AG08395 (cell line): ENCODE measurements at places on chromosomes 4 and X.

GRCh38 chr4:94534401-94535312, 82.9 kb downstream of the PDLIM5 start:
- DNase-seq: no peak

DNA sequence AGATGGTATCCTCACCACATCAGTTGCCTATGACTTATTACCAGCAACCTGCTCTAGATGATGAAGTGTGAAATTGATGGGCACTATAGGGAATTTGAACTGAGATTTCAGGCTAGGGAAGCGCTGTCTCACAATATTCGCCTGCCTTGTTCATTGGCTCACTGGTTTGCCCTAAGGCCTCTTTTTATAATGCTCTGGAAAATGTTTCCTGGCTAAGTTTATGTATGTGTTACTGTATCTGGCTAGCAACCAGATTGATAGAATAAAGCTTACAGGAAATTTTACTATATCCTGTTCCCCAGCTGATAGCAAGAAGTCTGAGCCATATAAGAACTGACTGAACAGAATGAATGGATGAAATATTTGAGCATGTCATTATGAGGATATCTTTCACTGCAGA, 71.6 kb downstream of the GSTCD start:
- DNase-seq: no peak

GRCh38 chr4:183402771-183403170, 41.7 kb upstream of the CDKN2AIP start:
- DNase-seq: no peak

GRCh38 chr4:38665551-38666411, 1.8 kb downstream of the KLF3 start:
- DNase-seq: no peak

DNA sequence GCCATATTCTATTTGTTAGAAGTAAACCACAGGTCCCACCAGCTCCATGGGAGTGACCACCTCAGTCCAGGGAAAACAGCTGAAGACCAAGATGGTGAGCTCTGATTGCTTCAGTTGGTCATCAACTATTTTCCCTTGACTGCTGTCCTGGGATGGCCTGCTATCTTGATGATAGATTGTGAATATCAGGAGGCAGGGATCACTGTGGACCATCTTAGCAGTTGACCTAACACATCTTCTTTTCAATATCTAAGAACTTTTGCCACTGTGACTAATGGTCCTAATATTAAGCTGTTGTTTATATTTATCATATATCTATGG, 16.1 kb downstream of the TLR8 start:
- no peak for DNase-seq

DNA sequence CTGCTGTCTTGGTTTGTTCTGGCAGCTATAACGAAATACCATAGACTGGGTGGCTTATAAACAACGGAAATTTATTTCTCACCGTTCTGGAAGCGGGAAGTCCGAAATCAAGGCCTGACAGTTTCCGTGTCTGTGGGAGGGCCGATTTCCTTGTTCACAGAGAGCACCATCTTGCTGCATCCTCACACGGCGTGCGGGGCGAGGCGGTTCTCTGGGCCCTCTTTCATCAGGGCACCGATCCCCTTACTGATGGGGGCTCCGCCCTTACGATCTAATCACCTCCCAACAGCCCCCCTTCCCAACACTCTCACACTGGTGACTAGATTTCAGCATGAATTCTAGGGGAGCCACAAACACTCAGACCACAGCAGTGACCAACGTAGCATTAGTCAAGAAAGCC, 578.3 kb upstream of the FAT1 start:
- no peak for DNase-seq

GRCh38 chr4:141463678-141464077, 172.7 kb upstream of the IL15 start:
- no peak for DNase-seq

- no peak for DNase-seq
Observed at GRCh38 chr4:38939165-38939564, 71.6 kb downstream of the FAM114A1 start.

- DNase-seq: peak; percentile 72
Observed at GRCh38 chrX:47200385-47201150, 6.9 kb downstream of the UBA1 start.

- DNase-seq: no peak
Observed at GRCh38 chr4:126753592-126753991, 879.2 kb upstream of the INTU start.

- no peak for DNase-seq
Observed at GRCh38 chr4:22019676-22020075, 71.1 kb upstream of the KCNIP4 start.

- DNase-seq: no peak
Observed at GRCh38 chr4:5164221-5164912, 113.1 kb downstream of the STK32B start.

- no peak for DNase-seq
Observed at GRCh38 chr4:73230865-73231517, 27.6 kb downstream of the ANKRD17 start.

GRCh38 chr4:157143369-157143768, 67.4 kb downstream of the GLRB start:
- DNase-seq: peak; percentile 4

DNA sequence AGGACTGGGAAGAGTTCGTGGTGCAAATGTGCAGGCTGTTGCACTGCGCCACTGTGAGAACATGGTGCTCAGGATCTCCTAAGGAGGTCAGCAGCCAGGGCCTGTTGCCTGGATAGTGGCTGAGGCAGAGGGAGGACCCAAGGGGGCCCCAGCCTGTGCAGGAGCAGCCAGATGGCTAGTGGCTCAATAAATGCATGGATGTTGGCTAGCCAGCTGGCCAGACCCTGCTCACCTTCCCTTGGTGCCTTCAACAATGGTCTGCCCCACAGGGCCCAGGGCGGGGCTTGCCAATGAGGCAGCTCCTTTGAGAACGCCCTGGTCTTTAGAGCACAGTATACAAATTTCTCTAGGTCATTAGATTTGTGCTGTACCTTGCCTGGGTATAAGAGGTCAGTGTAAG, 67.4 kb downstream of the TNIP2 start:
- DNase-seq: no peak

DNA sequence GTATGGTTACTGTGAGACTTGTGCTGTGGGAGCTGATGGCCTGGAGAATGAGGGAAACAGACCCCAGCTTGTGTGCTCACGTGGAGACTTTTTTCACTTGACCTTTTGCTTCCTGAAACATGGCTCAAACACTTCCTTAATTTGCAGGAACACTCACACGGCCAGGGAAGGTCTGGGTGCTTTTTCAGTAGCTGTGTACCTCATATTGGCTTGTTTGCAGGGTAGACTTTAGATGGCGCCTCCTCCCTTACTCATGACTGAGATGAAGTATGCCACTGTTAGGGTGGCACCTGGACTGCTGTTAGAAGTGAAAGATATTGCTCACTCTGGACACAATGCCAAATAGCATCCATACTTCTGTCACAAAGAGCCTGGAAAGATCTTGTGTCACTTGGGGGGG, 75.7 kb upstream of the WDR1 start:
- peak; percentile 3 for DNase-seq

DNA sequence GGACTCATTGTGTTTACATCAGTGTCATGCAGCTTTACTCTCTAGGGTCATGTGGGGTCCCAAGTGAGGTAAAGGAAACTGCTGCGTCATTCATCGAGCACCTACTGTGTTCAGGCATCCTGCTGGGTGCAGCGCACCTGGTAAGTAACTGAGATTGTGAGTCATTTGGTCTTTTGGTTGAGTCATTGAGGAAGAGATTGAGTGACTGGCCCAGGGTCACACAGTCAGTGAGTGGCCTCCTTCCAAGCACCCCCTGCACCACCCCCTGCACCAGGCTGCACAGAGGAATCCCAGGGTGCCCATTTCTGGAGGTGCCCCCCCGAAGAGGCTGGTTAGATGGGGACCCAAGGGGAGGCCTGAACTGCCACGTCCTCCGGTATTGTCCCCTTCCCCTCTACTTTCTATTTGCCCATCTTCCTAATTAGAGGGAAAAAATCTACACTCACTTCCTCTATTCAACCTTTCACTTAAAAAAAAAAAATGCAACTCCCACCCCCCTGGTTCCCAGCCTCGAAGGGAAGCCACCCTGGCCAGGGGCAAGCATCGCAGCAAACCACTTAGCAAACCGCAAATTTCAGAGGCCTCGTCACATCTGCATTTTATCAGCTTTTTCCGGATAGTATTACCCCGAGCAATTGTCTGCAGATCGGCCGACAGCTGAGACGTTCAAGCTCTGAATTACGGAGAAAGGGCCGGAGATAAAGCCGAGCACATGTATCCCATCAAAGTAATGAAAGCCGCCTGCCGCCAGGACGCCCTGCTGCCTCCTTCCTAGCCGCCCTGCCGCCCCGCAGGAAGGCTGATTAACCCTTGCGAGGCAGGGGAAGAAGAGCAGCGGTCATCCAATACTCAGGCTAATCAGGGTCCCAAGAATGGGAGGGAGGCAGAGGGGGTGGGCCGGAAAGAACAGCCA, 96.3 kb upstream of the MSX1 start:
- peak; percentile 56 for DNase-seq

DNA sequence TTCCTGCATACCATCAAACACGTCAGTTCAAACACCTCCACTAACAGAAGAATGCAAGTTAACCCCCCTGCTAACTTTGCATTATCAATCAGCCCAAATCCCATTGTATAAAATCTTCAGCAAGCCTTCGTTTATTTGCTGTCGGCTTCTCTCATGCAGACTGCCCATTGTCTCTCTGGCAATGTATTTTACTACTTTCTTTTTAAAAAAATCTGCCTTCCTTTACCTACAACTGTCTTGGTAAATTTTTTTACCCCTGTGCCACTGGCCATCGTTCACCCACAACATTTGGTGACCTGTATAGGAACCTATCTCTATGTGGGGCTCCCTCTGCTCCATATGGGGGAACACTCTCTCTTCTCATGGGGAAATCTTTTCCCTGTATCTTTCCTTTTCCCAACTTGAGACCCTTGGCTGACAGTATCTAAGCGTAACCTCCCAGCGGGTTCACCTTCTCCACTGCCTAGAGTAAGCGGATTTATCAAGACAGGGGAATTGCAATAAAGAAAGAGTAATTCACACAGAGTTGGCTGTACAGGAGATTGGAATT, 244.6 kb downstream of the CPXCR1 start:
- DNase-seq: no peak

DNA sequence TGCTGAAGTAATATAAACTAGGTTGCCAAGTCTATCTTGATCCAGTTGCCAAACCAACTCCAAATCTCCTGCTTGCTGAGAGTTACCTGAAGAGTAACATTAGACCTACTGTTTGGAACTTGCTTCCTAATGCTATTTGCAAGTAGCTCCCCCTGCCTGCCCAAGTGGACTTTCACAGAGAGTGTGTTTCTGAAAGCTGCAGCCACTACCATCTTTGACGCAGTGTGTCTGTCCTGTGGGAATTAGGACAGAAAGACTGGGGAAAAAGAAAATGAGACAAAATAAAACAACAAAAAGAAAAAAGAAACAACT, 195.0 kb upstream of the HS3ST1 start:
- DNase-seq: no peak

- peak; percentile 43 for DNase-seq
Observed at GRCh38 chr4:113101669-113102068, 52.2 kb downstream of the ANK2 start.

GRCh38 chr4:139470997-139471665, 17.2 kb downstream of the RAB33B start:
- no peak for DNase-seq

DNA sequence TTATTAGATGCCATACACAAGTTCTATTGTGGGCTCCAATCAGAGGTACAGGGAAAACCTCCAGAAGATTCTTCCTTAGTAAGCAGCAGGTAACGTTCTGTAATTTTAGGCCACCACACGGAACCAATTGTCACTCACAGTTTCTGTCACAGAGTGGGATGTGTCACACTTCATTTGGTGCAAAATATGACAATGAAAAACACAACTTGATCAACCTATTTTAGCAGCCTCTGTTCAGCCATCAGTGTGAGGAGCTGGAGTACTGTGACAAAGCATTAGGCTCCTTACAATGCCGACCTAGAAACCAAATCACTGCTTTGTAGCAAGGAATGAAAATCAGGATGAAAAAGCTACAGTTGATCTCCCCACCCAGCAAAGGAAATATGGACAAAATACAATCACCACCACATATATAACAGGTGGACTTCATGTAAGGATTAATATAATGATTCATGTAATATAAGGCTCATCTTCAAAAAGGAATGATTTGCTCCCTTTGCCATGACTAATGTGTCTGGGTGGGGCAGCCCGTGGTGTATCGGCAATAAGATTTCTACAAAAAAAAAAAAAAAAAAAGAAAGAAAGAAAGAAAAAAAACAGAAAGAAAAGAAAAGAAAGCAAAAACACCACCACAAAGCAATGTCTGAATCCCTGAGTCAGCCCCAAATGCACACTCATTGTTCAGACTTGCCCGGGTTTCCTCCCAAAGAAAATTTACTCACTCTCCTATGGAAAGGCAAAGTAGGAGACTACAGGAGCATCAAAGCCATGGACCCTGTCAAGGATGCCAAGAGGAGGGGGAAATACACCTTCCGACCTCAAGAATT, 36.0 kb downstream of the SLC9A7 start:
- peak; percentile 28 for DNase-seq

DNA sequence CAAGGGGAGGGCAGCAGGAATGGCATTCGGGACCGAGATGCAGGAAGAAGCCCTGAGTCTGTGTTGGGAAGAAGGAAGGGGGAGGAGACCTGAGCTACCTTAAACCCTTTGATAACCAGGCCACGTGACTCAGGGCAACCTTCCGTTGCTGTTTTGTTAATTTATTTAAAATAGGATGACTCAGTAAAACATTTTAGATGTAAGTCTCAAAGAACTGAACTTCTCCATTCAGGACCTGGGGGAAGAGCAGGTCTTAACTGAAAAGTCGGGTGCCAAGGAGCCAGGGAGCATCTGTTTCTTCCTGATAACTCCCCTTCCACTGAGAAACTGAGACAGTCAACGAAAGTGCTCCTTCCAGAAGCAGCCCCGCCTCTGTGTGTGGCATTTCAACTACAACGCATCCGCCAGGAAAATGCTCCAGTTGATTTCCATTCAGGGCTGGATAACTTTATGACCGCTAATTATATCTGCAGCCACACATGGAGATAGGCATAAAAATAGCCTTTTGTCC, 88.0 kb downstream of the IRF2 start:
- DNase-seq: no peak

- DNase-seq: peak; percentile 7
Observed at GRCh38 chrX:72621625-72622485, 49.2 kb upstream of the HDAC8 start.

GRCh38 chr4:144480068-144480467, 165.9 kb upstream of the HHIP start:
- no peak for DNase-seq
